Myocyte (in vitro differentiated cells): ENCODE measurements at places on chromosomes 4 and X. TPM values are rescaled to one million over a fixed set of nuclear protein-coding genes. Genes with fewer than 3 reads are reported as not detected.

GRCh38 chrX:75421688-75422230, 101.1 kb downstream of the ZDHHC15 start:
- DNase-seq, result no peak

GRCh38 chrX:19742826-19743225, 144.6 kb downstream of the SH3KBP1 start:
- DNase-seq, result no peak

- DNase-seq, result no peak
Measured at GRCh38 chr4:55154290-55154880, 29.0 kb upstream of the KDR start.

The LNX1 gene
- 20.4 and 35.3 TPM in 2 replicates for total RNA-seq

DNA sequence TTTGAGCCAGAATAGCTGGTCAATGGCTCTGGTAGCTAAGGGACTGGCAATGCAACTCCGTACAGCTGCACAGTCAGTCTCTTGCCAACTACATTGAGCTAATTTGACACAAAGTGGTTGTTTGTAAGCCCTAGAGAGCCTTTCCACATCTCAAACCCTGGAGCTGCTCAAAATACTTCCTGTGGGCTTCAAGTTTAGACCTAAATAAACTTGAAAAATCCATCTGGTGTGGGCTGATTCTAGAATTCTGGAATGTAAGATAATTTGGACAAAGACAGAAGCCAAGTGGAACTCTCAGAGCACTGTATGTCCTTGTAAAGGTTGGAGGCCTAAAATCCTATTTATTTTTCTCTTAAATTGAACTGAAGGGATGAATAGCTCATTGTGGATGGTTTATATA, 380.8 kb downstream of the SPRY1 start:
- DNase-seq, result no peak

The SMIM10 gene
- total RNA-seq, result 0.31 and 4.7 TPM in 2 replicates

The SPANXD gene
- total RNA-seq, result not detected in 2 replicates

GRCh38 chr4:88429401-88429800, 27.5 kb upstream of the HERC5 start:
- no peak for DNase-seq

DNA sequence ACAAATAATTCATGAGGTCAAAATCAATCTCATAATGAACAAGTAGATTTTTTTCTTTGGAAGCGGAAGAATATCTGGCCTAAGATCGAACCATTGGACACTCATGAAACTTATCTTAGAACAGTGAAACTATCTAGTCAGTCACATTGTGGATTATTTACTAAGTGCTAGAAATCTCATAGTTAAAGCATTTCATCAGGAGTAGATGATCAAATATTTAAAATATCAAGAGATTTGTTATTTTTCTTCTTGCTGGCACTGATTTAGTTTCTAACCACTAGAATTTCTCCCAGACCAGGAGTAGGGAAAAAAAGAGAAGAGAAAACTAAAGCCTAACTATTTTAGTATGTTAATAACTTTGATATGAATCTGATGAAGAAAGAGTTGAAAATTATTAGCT, 105.5 kb downstream of the SHROOM3 start:
- no peak for DNase-seq

DNA sequence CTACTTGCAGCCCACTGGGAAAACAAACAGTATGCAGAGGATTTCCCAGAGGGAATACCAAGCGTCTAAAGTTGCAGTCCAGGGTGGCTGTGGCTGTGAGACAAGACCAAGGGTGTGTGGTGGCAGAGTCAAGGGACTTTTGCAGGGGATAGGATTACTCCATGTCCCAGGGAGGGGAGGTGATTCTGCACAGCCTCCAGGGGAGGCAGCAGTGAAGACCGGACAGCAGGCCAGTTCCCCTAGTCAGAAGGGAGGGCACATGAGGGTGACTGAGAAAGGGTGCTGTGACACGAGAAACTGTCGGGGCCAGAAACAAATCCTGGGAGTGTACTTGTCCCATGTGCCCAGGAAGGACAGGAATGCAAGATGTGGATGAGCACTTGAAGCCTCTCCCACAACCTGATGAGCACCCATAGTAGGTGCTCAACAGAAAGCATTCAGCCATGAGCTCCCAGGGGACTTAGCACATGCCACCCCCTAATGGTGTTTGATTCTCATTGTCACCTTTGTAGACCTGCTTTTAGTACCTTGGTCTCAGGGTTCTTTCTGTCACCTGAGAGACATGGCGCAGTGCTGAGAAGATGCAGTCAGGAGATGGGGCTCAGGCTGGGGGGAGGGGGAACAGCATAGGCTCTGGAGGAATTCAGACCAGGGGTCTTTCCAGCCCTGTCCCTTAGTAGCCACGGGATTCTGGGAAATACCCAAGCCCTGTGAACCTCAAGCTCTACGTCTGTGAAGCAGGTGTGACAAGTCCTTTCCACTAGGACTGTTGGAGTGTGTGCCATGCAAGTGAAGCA, 18.1 kb upstream of the HSFX3 start:
- DNase-seq, result no peak

- DNase-seq, result no peak
Measured at GRCh38 chrX:8027827-8028226, 100.6 kb upstream of the PNPLA4 start.

The IL15 gene
- 3.4 and 6.0 TPM in 2 replicates for total RNA-seq

DNA sequence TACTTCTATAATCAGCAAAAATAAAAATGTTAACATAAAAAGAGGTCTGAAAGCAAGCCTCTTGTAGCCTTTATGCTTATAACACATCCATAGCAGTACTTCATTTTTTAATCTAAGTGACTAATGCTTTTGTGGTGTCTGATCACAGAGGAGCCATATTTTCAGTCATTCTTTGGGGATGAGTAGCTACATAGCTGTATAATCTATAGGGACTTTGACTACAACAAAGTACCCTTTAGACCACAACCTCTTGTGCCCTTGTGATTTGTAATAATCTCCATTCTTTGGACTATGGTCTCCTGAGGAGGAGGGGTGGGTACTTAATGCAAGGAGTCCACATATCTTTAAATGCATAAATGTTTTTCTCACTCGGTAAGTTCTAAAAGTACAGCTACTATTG, 9.6 kb downstream of the DRP2 start:
- no peak for DNase-seq

DNA sequence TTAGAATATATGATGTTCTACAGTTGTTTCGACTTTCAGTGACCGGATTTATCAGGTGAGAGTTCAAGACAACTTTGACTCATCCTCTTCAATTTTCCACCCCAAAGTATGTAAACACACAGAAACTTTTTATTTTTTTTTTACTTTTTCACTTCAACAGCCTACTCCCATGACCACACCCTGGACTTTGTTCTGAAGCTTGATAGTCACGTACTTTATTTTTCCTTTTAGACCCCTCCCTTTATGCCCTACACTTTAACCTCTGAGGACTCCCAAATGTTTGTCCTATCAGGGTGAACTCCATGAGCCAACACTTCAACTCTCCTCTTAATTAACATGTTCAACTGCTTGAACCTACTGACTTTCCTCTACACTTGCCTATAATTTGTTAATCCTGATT, 2.5 kb upstream of the DDX60 start:
- no peak for DNase-seq

DNA sequence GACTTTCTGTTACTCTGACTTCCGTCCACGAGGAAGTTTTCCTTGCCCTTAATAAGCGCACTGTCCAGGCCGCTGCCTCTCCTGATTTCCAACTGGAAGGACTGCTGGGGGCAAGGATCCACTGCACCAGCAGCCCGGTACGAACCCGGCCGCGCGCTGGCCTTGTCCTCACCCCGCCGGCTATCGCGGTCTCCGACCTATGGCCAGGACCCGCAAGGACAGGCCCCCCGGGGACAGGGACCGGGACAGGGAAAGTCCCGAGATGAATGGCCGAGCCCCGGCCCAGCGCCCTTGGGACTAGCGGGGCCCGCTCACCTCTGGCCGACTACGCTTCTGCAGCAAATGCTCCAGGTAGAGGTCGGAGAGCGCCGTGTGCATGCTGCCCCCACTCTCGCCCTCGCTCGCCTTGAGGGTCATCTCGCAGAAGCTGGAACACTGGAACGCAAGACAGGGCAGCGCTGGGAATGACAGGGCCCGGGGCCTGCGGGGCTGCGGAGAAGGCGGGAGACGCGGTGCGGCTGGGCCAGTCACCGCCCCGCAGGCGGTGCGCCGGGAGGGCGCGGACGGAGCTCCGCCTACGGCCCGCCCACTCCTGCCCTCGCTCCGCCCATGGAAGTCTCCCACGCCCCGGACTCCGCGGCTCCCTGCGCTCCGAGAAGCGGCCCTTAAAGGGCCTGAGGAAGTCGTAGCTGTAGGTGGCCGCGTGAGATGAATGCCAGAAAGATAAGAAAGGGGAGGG, at the start of gene MPP1:
Gene MPP1 (minus strand): TSS at position 529 of the 739 bp plus-strand sequence. CDS start 112 bp downstream, at position 417.
- DNase-seq, result peak; percentile 73

- DNase-seq, result no peak
Measured at GRCh38 chr4:165864271-165864670, 8.8 kb upstream of the TLL1 start.

DNA sequence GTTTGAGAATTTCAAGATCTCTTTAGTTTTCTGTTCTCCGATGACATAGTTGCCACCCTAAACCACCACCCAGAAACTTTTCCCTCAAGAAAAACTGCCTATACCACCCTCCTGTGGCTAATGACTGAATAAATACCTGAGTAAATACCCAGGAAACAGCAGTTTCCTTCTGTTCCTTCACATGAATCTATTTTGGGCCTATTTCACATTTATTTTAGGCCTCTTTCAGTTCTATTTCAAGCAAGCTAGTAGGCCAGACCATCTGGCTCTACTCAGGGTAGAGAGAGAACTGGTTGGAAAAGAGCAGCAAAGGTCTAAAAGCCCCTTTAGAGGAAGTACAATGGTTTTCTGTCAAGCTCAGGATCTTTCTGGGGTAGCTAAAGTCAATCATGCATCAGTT, 23.4 kb downstream of the ARHGEF9 start:
- DNase-seq, result peak; percentile 18

The SGMS2 gene
- total RNA-seq, result 76.4 and 103 TPM in 2 replicates

DNA sequence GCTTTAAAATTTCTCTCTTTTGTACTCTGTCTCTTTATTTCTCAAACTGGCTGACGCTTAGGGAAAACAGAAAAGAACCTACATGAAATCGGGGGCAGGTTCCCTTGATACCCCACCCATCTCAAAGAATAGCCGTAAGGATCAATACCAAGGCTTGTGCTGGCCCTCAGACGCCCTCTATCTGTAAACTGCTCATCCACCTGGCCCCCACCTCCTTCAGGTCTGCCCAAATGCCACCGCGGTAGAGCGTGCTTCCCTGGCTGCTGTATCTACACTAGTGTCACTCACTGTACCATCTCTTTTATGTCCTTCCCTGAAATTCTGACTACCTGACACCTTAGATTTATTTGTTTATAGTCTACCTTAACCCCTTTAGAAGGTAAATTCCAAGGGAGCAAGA, 62.8 kb downstream of the SMIM20 start:
- DNase-seq, result no peak

The RAI2 gene
- total RNA-seq, result 0.35 and 0.42 TPM in 2 replicates

DNA sequence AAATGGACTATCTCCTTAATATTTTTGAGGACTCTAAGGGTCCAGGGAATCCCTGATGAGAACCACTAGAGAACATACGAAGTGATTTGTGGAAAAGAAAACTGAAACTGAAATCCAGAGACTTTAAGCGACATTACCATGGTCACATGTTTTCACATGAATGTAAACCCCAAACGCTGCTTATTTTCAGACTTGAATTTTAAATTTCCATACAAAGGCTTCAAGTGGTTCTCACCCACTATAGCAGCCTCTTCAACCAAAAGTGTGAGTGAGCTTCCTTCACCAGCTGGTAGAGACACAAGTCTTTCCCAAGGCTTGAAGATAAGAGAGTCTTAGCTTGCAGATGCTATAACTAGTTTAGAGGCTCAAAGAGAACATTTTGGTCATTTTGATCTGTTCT, 232.7 kb downstream of the MGST2 start:
- no peak for DNase-seq

GRCh38 chr4:98602270-98602669, 56.1 kb downstream of the TSPAN5 start:
- DNase-seq, result no peak

The MSX1 gene
- 13.5 and 15.1 TPM in 2 replicates for total RNA-seq

The RBM47 gene
- not detected in 2 replicates for total RNA-seq

The SORBS2 gene
- 13.9 and 19.6 TPM in 2 replicates for total RNA-seq

The CENPVL2 gene
- 0.24 TPM in 1 of 2 replicates, not detected in the other for total RNA-seq

The BEX4 gene
- total RNA-seq, result 3.1 and 3.2 TPM in 2 replicates

DNA sequence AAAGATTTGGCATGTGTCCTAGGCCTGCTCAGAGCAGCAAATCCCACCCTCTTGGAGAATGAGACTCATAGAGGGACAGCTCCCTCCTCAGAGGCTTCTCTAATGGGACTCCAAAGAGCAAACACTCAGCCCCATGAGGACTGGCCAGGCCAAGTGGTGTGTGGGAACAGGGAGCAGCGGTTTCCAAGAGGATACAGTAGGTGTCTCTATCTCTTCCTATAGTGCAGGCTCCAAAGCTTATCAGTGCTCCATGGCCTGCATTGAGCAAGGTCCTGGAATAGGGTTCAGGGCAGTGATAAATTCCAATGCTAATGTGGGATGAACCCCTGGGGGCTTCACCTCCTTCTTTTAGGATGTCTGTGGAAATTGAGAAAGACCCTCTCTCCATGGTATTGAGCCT, 15.7 kb upstream of the MAGEA10 start:
- DNase-seq, result no peak

- no peak for DNase-seq
Measured at GRCh38 chr4:172061204-172061603, 248.0 kb downstream of the GALNTL6 start.

The ZNF718 gene
- 4.3 and 4.9 TPM in 2 replicates for total RNA-seq

The CLDN22 gene
- total RNA-seq, result not detected in 2 replicates

- no peak for DNase-seq
Measured at GRCh38 chr4:2963966-2964471, 648 bp downstream of the GRK4 start.

GRCh38 chr4:15653864-15654592, 1.1 kb downstream of the FBXL5 start:
- peak; percentile 39 for DNase-seq

- no peak for DNase-seq
Measured at GRCh38 chr4:4311193-4311592, 21.1 kb downstream of the ZBTB49 start.

DNA sequence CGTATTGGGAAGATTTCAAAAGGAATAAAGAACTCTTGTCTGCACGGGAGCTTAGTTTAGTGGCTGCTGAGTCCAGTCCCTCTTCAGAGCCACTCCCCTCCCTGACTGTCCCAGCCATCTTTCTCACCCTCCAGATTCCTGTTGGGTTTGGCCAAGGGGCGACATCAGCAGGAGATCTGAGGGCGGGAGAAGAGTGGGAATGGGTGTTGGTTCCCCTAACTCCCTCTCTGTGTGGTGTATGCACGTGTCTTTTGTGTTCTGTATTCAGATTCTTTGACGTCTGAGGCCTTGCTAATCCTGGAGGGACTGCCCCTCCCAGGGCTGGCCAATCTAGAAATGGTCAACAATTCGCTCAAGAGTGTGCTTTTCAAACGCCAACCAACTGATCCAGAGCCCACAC, 37.4 kb downstream of the CYTL1 start:
- DNase-seq, result no peak

The IQCM gene
- 0.36 and 0.94 TPM in 2 replicates for total RNA-seq

The ZNF827 gene
- total RNA-seq, result 8.5 and 10.4 TPM in 2 replicates
